Esophagus squamous epithelium (tissue), 5 donors: ENCODE measurements at places on chromosomes 12 and 14.

DNA sequence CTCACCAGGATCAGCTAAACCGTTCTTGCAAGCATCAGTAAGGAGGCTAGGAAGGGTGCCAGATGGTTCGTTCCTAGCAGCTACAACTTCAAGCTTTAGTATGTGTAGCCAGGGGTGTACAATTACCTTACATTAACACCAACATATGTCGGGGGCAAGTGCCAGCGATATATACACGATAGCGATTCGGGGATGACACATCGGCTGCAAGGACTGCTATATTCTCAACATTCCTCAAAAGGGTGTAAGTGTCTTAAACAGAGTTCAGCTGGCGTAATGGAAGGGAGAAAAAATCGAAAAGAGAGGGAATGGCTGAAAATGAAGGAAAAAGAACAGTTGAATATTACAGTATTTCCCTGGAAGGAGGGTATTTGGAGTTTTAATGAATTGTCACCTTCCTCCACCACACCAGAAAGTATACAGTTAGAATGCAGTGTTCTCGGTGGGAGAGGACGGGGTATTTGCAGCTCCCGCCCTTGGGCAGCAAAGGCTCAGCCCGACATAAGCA is 545 bp downstream of the LIMA1 start:
- DNase-seq = no peak

DNA sequence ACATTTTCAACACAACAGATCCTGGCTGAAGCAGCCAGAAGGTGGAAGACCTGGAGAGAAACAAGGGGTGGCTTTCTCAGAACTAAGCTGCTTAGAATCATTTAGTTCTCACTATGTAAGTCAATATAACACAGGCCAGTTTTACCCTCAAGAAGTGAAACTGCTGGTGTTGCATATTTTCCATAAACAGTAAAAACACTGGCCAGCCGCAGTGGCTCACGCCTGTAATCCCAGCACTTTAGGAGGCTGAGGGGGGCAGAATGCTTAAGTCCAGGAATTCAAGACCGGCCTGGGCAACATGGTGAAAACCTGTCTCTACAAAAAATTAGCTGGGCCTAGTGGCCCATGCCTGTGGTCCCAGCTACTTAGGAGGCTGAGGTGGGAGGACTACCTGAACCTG is 11.6 kb downstream of the STX2 start:
- no peak for DNase-seq

DNA sequence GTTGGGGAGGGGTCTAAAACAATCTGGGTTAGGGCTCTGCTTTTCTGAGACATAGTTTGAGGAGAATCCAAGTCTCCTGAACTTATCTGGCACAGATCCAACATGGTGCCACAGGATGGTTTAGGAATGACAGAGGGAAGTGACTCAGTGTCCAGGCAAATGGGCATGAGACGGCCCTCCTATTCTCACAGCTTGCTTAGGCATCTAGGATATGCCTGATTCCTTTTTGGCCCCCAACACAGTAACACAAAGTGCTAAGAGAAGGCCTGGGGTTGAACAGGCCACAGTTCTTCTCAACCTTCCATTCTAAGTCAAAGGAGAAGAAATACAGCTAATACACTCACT is 117.7 kb downstream of the ZFP36L1 start:
- DNase-seq = no peak

DNA sequence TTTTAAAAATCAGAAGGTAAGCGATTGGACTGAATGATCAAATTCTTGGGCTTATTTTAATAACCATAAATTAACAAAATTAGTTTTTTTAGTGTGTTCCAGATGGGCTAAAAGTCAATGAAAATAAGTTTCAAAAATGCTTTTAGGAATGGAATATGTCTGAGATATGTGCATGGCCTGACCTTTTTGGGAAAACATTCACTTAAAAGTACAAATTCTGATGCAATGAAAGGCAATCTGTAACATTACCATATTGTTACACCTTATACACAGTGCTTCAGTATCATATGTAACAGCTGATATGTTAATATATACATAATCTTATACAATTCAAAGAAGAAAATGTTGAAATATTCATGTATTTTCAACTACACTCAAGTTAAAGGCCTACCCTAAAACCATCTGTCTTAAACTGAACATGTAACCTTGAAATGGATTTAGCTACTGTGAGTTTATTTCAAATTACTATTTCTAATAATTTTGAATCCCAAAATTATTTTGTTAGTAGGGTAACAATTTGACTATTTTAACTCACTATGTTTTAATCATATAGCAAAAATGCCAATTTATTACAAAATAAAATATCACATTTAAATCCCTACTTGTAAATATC is 84.8 kb downstream of the EEA1 start:
- no peak for DNase-seq

- DNase-seq = no peak
Observed at GRCh38 chr12:16603916-16604575, 1.9 kb downstream of the LMO3 start.

DNA sequence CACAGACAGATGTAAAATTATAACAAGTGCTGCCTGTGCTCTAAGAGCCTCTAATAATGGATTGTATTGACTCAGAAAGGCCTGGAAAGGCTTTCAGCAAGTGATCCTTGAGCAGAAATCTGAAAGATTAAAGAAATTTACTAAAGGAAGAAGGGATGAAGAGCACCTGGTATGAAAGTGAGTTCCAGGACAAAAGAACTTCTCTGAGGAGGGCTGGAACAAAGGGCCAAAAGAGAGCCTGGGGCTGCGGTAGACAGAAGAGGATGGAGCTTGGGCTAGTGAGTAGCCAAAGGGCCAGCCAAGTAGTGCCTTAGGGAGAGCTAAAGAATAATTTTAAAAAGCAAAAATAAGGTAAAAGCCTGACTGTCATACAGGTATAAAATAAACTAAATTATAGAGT is 44.0 kb downstream of the BCAT1 start:
- DNase-seq = no peak

GRCh38 chr12:4320497-4320852 is 538 bp upstream of the TIGAR start:
- DNase-seq = no peak

GRCh38 chr12:7021956-7022355 is 3.7 kb upstream of the LPCAT3 start:
- no peak for DNase-seq

DNA sequence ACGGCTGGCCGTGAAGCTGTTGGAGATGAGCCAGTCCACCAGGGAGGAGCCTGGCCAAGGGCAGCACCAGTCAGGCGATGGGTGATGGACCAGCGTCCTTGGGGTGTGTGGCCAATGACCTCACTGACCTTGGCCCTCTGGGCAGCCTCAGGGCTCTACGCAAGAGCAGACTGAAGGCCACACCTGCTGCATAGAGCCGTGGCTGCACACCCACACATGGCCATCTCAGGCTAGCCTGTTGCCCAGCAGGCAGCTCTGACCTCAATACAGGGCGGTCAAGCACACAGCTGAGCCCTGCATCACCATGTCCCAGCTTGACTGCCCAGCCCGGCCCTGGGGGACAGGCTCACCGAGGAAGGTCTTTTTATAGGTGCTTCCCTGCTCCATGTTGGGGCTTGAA is 19.2 kb downstream of the PLEK2 start:
- DNase-seq = no peak

DNA sequence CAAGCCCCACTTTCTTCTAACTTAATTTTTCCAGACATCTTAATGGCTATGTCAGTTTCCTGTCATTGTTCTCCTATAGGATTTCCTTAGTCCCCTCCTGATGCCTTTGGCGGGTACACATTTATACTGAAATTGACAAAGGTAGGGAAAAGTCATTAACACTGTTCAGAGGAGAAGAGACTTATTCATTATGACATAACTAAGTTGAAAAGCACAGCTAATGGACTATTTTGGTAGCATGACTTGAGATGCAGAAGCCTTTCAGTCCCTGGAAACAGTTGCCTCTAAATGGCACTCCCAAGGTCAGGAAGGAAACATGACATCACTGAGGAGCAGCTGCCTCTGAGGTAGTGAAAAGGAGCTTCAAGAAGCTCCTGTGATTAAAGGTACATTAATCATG is 317.5 kb upstream of the KITLG start:
- DNase-seq = no peak

DNA sequence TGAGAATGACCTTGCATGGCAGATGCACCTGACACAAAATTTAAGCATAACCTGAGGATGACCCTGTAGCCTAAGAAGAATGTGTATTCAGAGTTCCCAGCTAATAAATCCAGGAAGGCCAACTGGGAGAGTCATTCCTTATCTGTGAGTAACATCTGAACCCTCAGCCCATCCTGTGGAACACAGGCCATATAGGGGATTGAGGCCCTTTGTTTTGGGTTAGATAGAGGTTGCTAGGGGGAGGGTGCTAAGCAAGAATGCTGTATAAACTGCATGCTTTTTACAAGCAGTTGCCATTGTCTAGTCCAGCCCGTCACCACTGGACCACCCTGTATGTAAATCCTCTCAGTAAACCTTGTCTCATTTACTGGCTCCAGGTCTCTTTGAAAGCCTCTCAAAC is 77.0 kb downstream of the BICD1 start:
- DNase-seq = no peak

GRCh38 chr14:69613312-69614073 is 2.1 kb downstream of the SUSD6 start:
- no peak for DNase-seq

DNA sequence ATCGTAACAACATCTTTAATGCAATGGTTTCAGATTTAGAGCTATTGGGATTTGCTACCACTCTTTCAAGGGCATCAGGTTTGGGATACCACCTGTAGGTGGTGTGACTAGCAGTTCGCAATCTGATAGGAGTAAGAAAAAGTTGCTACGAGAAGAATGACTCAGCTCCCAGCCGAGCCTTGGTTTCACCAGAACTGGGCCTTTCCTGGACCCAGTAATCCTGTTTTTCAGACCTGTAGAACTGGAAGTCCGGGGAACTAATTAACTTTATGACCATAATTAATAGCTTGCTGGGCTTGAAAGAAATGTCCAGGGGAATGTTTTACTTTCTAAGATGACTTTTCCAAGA is 770 bp downstream of the ABHD4 start:
- no peak for DNase-seq

GRCh38 chr14:53260928-53261327 is 107.8 kb upstream of the DDHD1 start:
- DNase-seq = no peak

DNA sequence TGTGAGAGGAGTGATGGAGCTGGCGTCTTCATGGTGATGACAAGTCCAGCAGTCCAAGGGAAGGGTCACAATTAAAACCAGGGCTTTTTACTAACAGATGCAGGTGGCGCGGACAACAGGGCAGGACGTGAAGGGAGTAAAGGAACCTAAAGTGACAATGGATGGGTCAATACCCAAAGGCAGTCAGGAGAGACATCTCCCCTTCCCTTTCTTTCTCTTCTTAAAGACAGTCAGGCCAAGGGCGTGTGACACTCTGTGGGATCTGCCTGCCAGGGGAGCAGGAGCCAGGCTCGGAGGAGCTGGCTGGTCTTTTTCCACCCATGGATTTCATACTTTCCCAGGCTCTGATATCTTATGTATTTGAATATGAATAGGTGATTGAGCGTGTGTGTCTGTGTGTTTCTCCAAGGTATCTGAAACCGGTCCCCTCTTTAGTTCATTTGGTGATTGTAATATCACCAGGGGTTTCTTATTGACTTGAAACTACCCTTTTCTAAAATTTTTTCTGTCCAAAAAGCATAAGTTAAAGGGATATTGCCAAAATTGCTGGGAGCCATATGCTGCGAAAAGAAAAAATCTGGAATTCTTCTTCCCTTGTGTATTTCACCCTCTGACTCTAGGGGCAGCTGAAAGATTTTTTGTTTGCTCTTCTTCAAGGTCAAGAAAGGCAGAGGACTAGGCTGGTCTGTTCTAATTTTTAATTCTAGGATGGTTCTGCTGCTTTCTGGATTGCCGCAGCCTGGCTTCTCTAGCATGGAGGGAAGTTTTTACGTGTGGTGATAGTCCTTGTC is 61.8 kb downstream of the FBXL14 start:
- no peak for DNase-seq

DNA sequence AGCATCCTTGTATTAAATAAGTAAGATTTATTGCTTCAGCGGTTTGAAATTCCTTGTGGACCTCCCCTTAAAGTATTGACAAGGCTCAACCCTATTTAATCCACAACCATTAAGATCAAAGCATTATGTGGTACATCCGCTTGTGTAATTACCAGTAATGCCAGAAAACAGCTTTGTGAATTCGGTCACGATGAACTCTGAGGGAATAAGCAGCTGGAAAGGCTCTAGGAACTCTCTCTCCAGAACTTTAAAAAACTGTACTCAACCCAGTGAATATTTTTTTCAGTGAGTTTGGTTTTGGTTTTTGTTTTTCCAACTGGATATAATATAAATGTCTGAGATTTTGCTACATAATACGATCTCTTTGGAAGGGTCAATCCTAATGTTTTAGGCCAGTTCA is 49.3 kb upstream of the DIO2 start:
- no peak for DNase-seq

GRCh38 chr12:111359914-111360276 is 9.0 kb downstream of the PHETA1 start:
- DNase-seq = no peak

DNA sequence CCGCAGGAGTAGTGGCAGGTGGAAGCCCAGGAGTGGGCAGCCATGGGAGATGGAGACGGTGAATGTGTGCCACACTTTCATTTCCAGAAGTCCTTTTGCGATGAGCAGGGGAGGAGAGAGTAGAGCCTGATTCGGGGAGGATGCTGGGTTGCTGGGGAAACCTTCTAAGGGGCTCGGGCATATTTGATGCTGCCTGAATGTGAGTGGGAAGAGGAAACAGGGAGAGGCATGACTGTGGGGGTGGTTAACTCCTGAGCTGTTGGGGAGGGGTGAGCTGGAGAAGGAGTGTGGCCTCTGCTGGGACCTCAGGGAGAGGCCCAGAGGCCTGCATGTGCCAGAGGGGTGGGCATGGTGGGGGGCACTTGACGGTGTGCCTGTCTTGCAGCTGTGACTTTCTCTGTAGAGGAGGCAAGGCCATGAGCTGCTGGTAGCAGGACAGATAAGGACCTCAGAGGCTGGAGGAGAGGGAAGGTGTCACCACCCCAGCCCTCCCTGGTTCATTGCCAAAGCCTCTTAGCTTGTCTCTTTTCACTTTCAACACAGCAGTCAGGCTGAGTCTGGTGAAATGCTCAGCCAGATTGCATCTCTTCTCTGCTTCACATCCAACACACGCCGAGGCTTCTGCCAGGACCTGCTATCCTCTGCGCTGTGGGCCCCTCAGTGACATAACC is 11.4 kb downstream of the GLT1D1 start:
- DNase-seq = no peak

DNA sequence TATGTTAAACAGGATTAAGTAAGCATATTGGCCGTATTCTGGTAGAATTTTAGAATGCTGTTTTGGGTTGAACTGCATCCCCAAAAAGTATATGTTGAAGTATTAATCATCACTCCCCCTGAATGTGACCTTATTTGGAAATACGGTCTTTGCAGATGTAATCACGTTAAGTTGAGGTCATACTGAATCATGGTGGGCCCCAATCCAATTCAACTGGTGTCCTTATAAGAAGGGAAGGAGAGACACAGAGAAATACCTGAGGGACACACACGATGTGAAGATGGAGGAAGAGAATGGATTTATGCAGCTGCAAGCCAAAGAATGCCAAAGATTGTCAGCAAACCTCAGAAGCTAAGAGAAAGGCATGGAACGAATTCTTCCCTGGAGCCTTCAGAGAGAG is 268.6 kb downstream of the ITPR2 start:
- DNase-seq = no peak

GRCh38 chr12:38163442-38163801 is 153.2 kb upstream of the ALG10B start:
- no peak for DNase-seq

- DNase-seq = no peak
Observed at GRCh38 chr14:101950100-101950499, 14.3 kb upstream of the DYNC1H1 start.
